ENCODE measurements at places on chromosomes 13 and 19.

DNA sequence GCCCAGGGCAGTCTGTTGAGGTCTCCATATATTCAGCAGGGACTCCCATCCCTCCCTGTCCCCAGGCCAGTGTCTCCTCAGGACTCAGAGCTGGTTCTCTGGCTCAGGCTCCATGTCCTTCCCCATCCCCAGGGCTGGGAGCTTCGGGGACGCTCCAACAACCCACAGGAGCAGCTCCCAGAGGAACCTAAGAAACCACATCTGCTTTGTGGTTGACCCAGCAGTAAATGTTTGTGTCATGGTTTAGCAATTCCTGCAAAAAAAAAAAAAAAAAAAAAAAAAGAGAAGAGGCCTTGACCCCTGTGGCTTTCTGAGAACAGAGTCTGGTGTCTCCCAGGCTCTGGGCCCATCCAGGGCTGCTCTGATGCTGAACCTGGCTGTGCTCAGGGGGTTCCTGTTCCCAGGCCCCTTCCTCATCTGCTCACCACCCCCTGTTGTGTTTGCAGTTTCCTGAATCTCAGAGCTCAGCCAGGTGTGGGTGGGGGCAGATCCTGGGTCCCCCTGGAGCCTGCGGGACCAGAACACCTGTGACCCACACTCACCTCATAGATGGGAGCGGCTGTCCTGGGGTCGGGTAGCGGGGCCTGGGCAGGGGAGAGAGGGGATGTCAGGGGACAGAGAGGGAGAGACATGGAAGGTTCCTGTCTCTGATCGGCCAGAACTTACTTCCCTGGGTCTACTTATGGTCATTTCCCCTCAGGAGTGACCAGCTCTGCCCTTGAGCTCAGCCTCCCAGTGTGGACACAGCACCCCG, 25.2 kb upstream of the CEACAM1 start:
- DNase-seq: no peak

- no peak for DNase-seq
Measured at GRCh38 chr13:95254339-95254738, 46.9 kb downstream of the ABCC4 start.

- no peak for DNase-seq
Measured at GRCh38 chr13:70173598-70173959, 65.3 kb upstream of the KLHL1 start.

DNA sequence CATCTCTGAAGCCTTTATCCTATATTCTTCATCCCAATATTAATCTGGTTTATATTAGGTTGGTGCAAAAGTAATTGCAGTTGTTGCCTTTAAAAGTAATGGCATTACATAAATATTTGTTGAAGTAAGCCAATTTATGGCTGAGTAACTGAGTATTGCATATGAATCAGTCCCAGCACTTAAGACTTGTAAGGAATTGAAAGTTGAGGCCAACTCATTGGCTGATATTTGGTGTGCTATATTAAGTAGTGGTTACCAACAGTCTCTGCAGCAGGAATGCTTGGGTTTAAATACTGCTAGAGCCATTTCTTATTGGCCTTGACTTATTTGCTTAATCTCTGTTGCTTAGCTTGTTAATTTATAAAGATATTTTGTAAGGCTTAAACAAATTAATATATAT, 460.7 kb downstream of the GPC6 start:
- no peak for DNase-seq

- DNase-seq: no peak
Measured at GRCh38 chr13:99390601-99391000, 83.4 kb upstream of the GPR183 start.
